Umbilical cord (tissue), 2 donors: ENCODE measurements at places on chromosomes 5 and 9. TPM values are rescaled to one million over a fixed set of nuclear protein-coding genes. Genes with fewer than 3 reads are reported as not detected.
A peak's percentile ranks its signal among the peaks of the same experiment; 100 is the strongest.

DNA sequence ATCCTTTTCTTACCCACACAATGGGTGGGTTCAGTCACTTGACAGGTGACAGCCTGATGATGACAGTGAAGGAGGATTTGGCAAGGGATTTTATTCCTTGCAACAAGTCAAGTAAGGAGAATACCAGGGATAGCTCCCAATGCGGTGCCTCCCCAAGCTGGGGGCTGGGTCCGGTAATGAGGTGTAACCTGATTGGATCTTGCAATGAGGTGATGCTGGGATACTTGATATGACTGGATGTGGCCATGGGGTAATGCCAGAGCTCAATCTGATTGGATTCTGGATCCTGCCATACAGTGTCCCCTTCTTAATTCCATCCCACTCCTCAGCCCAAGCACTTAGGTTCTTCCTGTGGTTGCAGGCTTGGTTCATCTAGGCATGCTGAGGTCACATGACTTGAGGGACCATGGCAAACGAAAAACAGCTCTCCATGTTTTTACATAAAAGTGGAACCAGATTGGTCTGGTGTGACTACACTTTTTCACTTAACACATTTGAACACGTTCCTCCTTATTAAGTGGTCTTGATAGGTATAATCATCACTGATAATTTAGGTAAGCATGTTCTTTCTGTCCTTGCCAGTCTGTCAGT, 181.1 kb downstream of the PDZD2 start:
- DNase-seq, result no peak

GRCh38 chr9:77592476-77592875, 55.6 kb downstream of the GNA14 start:
- no peak for DNase-seq

DNA sequence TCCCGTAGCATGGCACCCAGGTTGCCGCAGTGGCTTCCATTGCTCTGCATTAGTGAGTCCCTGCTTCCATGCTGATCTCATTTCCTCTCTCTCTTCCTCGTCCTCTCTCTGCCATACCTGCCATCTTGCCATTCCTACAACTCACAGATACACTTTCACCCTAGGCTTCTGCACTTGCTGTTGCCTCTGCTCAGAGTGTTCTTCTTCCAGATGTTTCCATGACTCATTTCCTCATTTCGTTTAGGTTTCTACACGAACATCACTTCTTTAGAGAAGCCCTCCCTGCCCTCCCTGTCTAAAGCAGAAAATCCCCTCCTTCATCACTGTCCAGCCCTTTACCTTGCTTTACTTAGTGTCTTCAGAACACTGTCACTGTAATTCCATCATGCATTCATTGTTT, 115.2 kb upstream of the WWC1 start:
- no peak for DNase-seq

DNA sequence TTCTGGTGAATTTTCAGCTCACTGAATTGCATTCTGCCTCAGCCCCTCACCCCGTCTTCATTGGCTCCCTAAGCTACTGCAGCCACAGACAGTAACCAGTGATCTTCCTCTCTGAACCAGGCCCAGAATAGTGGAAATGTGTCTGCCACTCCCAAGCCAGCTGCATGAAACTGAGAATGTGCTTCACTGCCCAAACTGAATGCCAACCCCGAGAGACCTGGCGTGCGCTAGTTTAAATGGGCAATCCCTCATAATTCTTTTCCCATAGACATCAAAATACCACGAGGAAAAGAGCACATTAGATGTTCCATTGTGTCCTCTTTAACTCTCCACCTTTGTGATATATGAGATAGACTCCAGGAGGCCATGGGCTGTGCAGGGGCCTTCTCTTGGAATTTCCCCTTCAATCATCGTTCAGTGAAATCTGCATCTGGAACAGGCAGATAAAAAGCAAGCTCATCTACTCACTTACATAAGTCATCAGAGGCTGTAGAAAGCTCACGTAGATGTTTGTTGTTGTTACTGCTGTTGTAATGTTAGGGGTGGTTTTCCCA, 320.2 kb downstream of the NFIB start:
- peak; percentile 12 for DNase-seq

The PCDHA10 gene
- 2.6 TPM for total RNA-seq

- no peak for DNase-seq
Measured at GRCh38 chr9:1759009-1759408, 256.1 kb upstream of the SMARCA2 start.

- DNase-seq, result no peak
Measured at GRCh38 chr5:158874792-158875191, 224.9 kb downstream of the EBF1 start.

DNA sequence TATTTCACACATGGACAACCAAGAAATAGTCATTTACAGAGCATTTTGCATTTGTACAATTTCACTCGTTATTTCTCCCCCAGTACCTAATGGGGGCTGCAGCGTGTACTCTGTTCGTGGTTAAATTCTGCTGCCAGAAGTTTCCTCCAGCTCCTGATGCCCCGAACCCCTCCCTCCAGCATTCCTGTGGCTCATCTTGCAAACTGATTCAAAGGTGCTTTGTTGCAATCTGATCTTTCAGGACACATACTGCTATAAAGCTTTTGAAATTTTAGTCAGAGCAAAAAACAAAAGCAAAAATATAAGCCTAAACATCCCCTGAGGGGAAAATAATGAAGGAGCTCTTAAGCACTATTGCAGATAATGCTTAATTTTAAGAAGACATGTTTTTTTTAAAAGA, 27.7 kb downstream of the UBLCP1 start:
- DNase-seq, result no peak

DNA sequence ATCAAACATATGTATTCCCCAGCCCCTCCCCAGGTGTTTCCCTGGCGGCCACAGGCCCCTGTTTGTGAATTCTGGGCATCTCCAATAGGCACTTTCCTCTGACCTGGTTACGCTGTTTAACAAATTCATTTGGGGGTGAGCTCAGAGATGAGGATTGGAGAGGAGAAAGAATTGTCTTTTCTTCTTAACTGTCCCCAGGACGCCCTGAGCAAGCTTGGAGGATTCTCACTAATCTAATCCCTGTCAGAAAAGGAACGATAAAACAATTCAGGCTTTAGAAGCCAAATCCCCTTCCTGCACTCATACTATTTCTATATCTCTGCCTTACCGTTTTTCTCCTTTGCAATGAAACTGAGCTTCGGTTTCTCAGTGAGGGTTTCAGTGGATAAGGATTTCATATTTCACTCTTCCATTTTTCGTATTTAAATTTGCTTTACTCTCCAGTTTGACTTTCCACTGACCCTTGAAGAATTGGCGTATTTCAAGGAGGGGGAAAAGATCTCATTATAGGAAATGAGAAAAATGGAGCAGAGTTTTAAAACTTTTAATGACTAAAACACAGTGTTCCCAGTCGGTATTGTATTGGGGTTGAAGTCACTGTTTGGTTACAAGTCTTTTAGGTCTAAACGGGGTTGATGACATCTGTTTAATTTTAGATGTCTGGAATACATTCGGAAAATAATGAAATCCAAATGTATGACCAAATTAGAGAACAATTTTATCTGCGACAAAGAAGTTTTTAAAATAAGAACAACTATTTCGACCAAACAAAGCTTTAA, 180.1 kb downstream of the MACROH2A1 start:
- DNase-seq, result no peak

DNA sequence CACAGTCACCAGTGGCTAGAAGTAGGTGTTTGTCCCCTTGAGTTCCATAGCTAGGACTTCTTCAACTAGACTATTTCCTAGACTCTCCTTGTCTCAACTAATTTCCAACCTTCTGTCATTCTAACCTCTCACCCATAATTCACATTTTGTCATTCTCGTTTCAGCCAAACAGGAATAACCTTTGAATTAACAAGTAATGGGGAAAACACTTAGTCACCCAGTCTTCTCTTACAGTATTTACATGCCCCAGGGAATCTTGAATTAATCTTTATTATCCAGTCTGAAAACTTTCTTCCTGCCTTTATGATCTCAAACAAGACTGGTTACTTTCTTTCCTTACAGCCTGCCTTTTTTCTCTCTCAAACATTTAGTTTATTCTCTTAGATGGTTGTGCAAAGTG, 63.3 kb upstream of the RUSC2 start:
- no peak for DNase-seq

The GFI1B gene
- 0.48 TPM for total RNA-seq

DNA sequence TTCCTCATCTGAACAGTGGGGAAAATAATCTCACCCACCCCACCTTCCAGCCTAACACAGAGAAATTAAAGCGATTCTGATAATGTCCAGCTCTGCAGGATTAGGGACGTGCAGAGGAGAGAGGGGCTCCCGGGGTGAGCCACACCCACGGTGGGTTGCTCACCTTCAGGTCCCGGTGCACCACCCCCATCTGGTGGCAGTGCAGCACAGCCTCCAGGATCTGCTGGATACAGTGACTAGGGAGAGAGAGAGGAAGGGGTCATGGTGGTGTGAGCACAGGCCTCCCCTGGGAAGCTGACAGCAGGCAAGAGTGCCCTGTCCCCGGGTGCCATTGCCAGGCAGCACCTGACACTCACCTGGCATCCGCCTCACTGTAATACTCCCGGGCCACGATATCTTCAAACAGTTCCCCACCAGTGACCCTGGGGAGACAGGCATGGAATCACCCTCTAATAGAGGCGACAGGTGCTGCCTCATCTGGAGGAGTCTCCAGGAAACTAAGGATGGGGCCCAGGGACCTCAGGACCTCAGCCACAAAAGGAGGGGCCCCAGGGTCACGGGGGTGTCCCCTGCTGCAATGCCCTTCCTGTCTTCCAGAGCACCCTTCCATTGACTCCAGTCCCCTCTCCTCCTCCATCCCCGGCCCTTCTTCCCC, 33.0 kb downstream of the CAMK2A start:
- DNase-seq, result no peak

The ENHO gene
- not detected for total RNA-seq

- no peak for DNase-seq
Measured at GRCh38 chr5:172530406-172530805, 76.1 kb upstream of the SH3PXD2B start.

The IFNA13 gene
- total RNA-seq, result 8.2 TPM

The SPINK5 gene
- 3.6 TPM for total RNA-seq

The ABO gene
- 0.48 TPM for total RNA-seq

DNA sequence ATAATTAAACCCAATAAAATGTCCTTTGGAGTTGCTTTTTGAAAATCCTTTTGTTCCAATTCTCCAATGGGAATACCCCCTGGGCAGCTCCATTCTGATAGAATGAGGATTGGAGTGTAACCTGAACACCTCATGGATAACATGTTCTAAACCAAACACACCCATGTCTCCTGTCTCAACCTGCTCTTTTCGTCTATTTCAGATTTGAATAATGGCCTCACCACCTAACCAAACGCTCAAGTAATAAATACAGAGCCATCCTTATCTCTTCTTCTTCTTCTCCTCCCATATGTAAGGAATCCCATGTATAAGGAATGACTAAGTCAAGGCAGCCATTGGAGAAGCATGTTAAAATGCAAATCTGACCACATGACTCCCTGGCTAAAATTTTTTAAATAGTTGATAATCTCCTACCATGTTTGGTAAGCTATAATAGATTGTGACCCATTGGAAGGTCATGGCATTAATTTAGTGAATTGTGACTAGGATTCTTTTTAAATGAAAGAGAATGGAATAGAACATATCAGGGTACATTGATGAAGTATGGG, 26.0 kb downstream of the ELL2 start:
- DNase-seq, result no peak

DNA sequence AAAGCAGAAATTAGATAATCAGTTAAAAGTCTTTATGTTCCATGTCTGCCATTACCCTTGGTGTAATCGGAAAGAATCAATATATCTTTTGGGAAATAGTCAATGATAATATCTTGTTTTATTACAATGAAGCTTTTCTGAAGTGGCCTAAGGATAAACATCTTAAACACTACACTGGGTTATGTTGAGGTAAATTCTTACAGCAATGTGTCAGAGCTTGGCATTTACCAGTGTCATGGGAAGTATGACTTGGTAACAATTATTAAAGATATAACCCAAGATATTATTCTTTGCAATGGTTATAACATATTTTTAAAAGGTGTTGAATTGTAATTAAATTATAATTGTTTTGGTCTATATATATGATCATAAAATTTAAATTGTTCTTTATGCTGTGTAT, 84.7 kb downstream of the CFAP95 start:
- no peak for DNase-seq

- DNase-seq, result no peak
Measured at GRCh38 chr9:83588256-83588655, 34.7 kb upstream of the IDNK start.

GRCh38 chr5:143061161-143061945, 291.2 kb downstream of the ARHGAP26 start:
- peak; percentile 75 for DNase-seq

The ARHGEF39 gene
- 5.5 TPM for total RNA-seq

The PELO gene
- 57.5 TPM for total RNA-seq

GRCh38 chr9:99491408-99492158, 269.5 kb downstream of the SEC61B start:
- DNase-seq, result no peak

- no peak for DNase-seq
Measured at GRCh38 chr5:117594166-117594565, 1019.5 kb upstream of the SEMA6A start.

The SRD5A1 gene
- 5.5 TPM for total RNA-seq

DNA sequence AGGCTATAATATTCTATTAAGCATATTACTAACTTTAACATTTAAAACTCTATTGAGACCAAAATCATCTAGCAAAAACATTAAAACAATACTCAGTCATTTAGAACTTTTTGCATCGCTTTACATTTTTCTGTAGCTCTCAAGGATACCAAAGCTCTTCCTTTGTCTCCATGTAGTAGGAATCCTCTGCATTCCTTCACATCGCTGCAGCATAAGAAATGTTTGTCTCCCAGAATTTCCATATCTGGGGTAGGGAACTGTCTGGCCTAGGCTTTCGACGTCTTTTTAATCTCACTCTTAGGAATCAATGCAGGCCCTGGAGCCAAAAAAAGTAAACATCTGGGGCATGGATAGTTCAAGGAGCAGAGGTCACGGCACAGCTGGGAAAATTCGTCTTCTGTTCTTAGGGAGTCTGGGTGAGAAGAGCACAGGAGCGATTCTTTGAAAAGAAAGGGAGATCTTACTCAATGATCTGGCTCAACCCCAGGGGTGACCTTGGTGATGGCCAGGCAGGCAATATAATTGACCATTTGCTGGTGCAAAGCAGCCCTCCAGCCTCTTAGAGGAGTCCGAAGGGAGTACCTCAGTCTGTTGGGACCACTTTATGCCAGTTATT, 23.2 kb upstream of the RAI14 start:
- DNase-seq, result no peak

GRCh38 chr5:150210644-150211043, 20.8 kb downstream of the SLC6A7 start:
- DNase-seq, result no peak

DNA sequence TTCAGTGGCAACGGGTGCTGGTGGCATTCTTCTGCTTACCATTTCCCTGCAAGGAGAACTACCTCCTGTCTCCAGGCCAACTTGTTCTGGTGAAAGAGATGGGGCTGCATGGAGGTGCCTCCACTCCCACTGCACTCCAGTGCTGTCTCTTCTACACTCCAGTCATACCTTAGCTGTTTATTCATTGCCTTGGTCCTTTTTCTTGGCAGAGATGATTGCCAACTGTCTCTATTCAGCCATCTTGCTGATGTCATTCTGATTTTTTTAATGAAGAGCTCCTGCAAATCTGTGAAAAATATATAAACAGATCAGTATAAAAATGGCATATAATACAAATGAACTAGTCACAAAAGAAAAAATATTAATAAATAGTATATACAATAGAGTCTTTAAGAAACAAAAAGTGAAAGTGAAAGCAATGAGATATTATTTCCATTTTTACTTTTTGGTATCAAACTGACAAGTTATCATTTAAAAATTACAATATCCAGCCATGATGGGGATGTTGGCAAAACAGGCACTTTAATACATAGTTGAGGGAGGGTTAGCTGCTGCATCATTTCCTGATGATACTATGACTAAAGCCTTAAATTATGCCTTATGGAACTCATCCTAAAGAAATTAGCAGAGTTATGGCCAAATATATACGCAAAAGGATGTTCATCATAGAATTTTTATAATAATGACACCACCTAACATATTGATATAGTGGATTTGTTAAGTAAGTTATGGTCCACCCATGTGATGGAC, 109.4 kb downstream of the CARTPT start:
- DNase-seq, result no peak
